ENCODE measurements at places on chromosomes 3 and 15. TPM values are rescaled to one million over a fixed set of nuclear protein-coding genes. Genes with fewer than 3 reads are reported as not detected.

GRCh38 chr3:188752850-188753249, 418.9 kb upstream of the TPRG1 start:
- DNase-seq: no peak

DNA sequence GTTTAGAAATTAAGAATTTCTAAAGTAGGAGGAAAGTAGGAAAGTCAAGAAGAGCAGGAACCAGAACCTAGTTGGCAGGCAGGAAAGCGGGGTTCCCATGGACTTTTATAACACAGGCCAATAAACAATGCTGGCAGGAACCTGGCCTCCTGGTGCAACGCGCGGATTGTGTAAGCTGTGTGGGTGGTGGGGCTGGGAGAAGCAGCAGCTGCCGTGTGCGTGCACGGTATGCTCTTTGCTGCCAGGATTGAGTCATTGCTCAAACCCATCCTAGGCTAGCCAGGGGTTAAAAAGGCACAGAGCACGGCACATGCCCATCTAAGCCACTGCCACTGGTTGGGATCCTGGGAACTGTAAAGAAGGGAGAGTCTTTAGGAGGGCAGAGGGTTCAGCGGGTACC, 209.9 kb upstream of the RGMA start:
- no peak for DNase-seq

The CACNA2D2 gene
- 0.09 TPM for polyA plus RNA-seq

The TMC3 gene
- polyA plus RNA-seq: not detected

The NMNAT3 gene
- polyA plus RNA-seq: 0.22 TPM

The NR2F2 gene
- 66.9 TPM for polyA plus RNA-seq

All from AG04450 (cell line).